ENCODE measurements at places on chromosomes 16 and 17.
A peak's percentile ranks its signal among the peaks of the same experiment; 100 is the strongest.

DNA sequence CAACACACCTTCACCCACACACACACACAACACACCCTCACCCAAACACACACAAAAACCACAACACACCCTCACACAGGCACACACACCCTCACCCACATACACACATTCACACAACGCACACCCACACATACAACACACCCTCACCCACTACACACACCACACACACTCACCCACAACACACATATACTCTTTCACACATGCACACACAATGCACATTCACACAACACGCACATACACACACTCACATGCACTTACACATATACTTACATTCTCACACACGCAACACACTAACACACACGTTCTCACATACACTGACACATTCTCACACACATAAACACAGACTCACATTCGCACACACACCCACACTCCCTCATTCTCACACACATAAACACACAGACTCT lies 3.8 kb downstream of the ASGR1 start:
- no peak for DNase-seq

DNA sequence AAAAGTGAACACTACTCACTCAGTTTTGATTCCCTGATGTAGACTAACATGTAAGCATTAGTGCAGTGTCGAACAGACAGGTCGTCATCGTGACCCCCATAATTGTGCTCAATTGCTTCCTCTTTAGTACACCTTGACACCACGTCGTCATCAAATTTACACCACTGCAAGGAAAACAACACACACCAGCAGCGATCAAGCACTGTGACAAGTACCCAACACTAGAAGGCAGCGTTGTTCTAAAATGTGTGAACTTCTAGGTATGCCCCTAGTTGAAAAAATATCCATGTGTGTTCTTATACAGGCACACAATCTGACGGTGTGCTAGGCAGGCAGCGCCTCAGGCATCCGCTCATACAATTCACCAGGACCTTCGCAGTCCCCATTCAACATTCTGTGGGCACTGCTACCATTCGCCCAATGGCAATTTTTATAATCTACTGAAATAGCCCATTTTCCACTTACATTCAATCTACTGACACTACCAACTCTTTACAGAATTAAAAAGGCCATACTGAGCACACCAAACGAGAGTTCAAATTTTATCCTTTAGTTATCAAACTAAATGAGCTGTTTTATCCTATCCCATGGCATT lies 23.1 kb downstream of the LITAFD start:
- DNase-seq: peak; percentile 45

GRCh38 chr16:3035972-3036725 lies 595 bp downstream of the BICDL2 start:
- no peak for DNase-seq

GRCh38 chr16:80117556-80118130 lies 423.1 kb upstream of the DYNLRB2 start:
- no peak for DNase-seq

DNA sequence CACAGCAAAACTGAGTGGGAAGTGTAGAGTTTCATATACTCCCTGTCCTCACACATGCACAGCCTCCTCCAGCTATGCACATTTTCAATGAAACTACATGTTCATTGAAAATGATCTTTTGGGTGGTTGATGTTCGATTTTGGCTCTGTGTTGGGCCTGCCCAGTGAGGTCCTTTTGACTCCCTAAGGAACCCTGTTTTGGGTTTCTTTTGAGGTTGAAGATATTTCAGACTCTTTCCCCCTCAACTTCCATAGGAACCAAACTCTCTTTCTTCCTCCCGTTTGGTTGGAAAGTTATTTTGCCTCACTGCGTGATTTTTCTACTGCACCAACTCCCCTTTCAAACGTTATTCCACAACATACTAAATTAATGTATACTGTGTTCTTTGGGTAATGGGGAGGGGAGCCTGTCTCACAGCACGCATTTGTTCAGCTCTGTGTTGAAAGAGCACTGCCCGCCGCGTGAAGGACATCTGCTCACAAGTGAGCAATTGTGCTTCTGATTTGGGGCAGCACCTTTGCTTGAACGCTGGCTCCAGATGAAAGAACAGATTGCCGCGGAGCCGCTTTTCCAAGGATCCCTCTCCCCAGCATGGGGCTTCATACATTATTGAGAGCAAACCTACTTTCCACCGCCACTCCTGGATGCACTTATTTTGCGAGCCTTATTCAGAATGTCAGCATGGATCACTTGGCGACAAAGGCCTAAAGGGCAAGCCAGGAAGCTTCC lies 385.9 kb downstream of the WWOX start:
- no peak for DNase-seq

DNA sequence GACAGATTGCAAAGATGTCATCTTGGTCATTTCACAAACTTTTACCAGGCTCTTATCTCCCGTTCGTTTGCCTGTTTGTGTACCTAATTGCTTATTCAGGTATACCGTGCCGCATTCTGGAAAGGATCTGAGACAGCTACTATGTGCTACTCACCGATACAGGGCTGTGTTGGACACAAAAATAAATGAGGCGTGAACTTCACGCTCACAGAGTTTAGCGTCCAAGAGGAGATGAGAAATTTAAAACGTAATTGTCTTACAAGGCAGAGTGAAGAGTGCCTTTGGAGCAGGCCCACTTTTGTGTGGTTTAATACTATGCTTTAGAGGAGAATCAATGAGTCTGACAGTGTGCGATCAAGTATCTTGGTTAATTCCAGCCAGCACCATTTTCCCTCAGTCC lies 26.7 kb downstream of the MAF start:
- no peak for DNase-seq

DNA sequence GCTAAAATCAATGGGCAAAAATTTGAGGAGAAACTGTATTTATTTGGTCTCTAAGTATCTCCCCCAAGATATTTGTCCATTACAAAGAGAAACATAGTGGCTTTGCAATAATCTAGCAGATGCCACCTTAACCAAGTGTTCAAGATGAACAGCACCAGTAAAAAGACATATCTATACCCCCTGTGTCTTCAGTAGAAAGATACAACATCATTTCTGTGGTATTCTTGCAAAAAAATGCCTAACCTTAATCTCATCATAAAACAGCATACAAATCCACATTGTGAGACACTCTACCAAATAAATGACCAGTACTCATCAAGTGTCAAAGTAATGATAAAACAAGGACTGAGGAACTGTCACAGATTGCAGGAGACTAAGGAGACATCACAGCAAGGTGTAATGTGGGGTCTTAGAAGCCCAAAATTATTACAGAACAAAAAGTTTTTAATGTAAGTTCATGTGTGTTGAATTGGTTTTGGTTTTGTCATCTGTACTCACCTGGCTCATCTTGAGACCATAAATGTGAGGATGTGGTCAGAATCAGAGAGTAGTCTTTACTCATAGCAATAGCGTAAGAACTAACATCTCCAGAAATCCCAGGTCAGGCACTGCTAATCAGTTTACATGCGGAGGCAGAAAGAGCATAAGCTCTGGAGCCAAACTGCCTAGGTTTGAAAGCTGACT lies 77.2 kb downstream of the AATF start:
- no peak for DNase-seq

- DNase-seq: no peak
Observed at GRCh38 chr16:17512636-17513220, 42.0 kb upstream of the XYLT1 start.

DNA sequence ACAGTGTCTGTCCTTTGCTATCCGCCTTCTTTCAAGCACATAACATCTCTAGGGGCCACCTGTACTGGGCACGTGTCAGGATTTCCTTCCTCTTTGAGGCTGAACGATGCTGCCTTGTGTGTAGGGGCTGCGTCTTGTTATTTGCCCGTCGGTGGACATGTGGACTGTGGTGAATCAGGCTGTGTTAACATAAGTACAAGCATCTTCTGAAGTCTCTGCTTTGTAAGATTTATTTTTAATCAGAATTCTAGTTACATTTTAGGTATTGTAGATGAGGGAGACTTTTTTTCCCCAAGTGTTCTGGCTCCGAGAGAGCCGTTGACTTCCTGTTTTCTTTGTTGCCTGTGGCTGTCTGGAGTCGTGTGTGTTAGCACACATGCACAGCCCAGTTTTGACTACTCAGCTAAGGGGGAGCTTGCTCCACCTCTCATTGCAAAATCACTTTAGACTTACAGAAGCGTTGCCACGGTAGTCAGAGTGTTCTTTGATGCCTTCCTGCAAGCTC lies 26.1 kb downstream of the SPG7 start:
- peak; percentile 84 for DNase-seq

DNA sequence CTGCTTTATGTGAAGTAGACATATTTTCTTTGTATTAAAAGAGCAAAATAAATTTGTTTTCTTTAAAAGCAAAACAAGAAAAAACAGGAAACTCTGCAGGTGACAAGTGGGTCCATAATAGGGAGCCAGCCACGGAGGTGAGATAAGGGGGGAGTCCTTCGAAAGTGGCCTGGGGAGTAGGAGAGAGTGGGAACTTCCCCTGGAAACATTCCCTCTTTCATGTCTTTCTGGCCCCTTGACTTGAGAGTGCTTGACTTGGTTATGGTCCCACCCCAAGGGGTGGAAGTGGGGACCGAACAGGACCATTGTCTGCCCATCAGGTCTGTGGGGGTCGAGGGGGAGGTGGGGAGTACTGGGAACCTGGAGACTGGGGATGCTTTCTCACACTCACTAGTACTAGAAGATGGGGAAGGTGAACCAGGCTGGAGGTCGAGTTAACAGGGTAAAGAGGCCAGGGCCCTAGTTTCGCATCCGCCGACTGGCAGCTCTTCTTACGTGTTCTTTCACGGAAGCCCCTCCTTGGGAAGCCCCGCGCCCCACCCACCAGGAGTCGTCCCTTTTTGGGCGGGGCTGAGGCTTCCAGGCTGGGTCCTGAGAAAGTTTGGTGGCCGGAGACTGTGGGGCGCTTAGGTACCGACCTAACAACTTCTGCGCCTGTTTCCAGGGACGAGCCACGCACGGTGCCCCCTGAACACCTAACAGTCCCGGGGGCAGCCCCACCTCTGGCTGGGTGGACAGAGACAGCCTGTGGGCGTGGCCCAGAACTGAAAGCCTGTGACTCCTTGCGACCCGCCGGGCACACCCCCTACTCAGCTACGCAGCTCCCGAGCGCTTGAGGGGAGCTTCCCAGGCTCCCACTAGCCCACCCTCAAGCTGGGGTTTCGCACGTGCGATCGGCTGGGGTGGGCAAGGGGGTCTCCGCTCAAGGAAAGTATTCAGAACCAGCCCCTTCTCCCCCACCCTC lies 790 bp downstream of the TRADD start:
- DNase-seq: peak; percentile 95

DNA sequence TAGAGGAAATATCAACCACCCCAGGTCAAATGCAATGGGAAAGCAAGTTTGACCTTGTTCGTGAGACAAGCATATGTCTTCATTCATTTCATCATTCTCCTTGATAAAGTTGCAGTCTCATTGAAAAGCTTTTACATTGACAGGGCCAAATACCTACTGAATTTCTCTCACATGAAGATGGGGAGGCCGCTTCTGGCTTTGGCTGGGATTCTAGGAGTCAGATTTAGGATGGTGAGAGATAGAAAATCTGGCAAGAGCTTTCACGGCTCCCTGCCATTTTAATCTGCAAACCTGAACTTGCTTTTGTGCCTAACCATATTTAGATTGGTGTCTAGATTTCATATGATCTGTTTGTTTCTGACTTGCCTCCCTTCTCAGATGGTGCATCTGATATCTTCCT lies 88.0 kb downstream of the TMEM100 start:
- no peak for DNase-seq

GRCh38 chr16:4474192-4474961 lies at the start of gene NMRAL1:
TSS of gene NMRAL1 (minus strand) at chr16:4474625. CDS start at chr16:4474132, 493 bp downstream.
- DNase-seq: peak; percentile 89

DNA sequence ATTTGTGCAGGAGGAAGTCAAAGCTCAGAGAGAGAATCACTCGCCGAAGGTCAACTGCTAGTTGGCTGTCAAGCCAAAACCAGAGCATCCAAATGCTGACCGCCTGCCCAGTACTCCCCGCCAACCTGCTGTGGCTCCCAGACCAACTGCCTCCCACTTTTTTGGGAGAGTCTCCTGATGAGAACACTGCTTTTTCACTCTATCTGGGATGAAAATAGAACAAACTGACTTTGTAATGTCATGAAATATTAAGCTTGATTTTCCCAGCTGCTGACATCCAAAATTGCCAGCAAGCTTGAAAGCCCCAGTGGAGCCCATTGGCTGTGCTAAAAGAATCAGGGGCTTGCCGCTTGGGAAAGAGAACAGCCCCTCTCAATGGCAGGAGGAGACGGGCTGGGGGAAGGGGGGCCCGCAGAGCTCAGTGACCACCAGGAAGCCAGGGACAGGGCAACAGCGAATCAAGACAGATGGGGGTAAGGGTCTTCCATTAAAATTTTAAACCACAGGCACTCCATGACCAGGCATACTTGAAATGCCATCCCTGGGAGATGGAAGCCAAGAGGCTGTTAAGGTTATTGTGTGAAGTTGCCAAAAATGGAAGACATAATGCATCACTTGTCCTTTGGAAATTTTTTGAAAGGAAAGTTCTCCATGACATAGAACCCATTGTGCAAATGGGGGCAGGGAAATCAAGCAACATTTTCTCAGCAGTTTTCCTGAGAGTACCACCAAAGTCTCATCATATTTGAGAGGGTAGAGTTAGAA lies 125.7 kb upstream of the CDH5 start:
- no peak for DNase-seq

DNA sequence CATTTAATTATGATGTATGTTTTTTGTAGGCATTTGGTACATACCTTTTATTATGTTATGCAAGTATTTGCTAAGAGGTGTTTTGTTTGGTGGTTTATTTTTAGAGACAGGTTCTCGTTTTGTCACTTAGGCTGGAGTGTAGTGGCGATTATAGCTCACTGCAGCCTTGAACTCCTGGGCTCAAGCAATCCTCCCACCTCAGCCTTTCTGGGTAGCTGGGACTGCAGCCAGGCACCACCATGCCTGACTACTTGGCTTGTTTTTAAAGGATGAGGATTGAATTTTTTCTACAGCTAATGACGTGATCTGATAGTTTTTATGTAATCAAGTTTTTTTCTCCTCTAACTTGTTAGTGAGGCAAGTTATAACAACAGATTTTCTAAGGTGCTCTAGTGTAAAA lies 199.6 kb downstream of the SPECC1 start:
- DNase-seq: no peak

DNA sequence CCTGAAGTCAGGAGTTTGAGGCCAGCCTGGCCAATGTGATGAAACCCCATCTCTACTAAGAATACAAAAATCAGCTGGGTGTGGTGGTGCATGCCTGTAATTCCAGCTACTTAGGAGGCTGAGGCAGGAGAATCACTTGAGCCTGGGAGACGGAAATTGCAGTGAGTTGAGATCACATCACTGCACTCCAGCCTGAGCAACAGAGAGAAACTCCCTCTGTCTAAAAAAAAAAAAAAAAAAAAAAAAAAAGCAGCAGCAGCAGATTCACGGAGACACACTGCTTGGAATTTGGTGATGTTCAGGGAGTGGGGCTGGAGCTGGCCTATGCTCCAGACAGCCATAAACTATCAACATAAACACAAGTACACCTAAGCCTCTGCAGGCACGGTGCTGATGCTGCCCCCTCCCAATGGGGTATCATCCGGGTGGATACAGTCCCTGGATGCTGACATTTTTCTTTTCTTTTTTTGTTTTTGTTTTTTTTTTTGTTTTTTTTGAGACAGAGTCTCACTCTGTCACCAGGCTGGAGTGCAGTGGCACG lies 39.6 kb upstream of the RHOT1 start:
- no peak for DNase-seq

All from suppressor macrophage treated with lipopolysaccharide for 1 hour (primary cell).